ENCODE measurements at places on chromosomes 7 and 10.

- DNase-seq, result no peak
Observed at GRCh38 chr10:98953251-98953650, 282.4 kb downstream of the HPSE2 start.

- no peak for DNase-seq
Observed at GRCh38 chr7:40477094-40477493, 342.3 kb downstream of the SUGCT start.

GRCh38 chr7:127887096-127887495, 144.1 kb downstream of the LRRC4 start:
- no peak for DNase-seq

- DNase-seq, result peak; percentile 23
Observed at GRCh38 chr7:156169474-156170370, 357.5 kb upstream of the SHH start.

DNA sequence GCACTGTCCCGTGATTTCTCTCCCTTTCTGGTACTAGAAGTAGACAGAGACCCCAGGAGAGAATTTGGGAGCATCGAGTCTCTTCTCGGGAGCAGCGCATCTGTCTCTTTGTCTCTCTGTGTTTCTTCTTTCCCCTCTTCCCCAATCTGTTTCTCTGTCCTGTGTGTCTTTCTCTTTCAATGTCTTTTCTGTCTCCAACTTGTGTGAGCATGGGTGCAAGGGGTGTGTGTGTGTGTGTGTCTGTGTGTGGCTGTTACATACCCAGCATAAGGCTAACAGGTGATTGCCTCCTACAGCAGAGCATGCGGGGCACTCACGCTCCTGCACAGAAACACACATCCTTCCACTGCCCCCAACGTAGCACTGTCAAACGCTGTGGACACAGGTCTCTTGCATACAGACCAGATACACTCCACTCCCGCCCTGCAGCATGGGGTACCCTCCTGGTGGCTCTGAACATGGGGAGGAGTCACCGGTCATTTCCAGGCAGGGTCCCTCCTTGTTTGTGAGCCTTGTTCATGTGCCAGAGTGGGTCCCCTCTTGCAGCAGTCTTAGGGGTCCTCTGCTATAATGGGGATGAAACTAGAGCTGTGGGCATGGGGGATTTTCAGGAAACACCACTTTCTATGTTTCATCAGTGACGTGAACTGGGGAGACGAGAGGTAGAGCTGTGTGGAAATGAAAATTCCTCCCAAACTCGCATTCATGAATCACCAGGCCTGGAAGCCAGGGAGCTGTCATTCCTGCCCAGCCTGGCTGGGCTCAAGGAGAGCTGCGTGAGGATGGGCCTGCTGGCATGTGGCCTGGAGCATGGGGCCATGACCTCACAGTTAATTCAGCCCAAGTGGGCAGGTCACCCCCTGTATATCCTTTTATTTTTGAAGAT, 980 bp downstream of the ADAMTS14 start:
- no peak for DNase-seq

GRCh38 chr7:45680776-45681175, 106.6 kb downstream of the ADCY1 start:
- DNase-seq, result no peak

GRCh38 chr7:1552200-1552599, 3.8 kb downstream of the TMEM184A start:
- no peak for DNase-seq

Data from Caco-2 (cell line).